Muscle of back (tissue), 13 donors: ENCODE measurements at places on chromosomes 7 and 10. TPM values are rescaled to one million over a fixed set of nuclear protein-coding genes. Genes with fewer than 3 reads are reported as not detected.

Gene SDK1
- polyA plus RNA-seq, result 6.0 TPM

Gene GRID1
- polyA plus RNA-seq, result 6.5 TPM

- DNase-seq, result no peak
Observed at GRCh38 chr10:63205421-63205820, 72.3 kb downstream of the NRBF2 start.

Gene HTR5A
- not detected for polyA plus RNA-seq

DNA sequence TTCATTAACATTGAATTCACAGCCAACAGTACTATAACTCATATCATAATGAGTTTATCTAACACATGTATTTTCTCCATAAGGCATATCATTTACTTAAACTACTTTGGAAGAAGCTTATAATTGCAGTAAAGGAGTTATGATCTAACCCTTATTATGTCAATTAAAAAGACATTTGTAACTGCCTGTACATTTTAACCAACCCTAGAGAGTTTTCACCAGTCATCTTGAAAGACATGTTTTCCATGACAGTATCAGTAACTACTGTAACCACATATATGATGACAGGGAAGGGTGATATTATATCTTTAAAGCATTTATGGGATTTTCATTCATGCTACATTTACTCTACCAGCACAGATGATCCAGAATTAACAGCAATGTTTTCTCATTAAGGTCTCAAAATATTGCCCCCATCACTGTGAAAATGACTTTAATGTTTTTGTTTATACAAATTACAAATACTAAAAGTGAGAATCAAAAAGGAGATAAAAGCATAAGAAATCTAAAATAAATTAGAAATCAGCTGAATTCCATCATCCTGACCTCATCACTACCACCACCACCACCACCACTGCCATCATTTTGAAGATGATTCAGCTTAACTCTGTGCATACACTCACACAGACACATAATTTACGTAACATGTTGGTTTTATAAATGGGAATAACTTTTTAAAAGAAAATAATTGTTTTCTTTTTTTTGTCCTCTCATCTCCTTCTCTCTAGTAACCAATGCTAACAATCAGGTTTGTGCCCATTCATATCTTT, 53.6 kb downstream of the MKLN1 start:
- DNase-seq, result no peak

DNA sequence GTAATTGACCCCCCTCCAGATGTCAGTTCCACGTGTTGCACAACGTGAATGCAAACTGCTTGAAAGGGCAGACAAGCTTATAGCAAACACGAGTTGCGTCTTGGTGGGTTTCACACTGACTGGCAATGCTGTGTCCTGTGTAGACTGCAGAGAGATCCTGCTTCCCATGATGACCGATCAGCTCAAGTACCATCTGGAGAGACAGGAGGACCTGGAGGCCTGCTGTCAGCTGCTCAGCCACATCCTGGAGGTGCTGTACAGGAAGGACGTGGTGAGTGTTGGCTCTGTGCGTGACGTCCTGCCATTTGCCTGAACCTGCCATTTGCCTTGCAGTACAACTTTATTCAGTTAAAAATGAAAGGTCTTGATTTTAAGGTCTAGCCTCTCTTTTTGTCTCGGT, 71.1 kb downstream of the INSYN2A start:
- DNase-seq, result no peak

DNA sequence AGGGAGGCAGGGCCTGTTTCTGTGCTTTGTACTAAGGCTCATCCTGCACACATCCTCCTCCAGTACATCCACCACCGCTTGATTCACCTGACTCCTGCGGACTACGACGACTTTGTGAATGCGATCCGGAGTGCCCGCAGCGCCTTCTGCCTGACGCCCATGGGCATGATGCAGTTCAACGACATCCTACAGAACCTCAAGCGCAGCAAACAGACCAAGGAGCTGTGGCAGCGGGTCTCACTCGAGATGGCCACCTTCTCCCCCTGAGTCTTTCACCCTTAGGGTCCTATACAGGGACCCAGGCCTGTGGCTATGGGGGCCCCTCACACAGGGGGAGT, 10.2 kb downstream of the NDST2 start:
- DNase-seq, result no peak

GRCh38 chr7:6306471-6306870, 34.0 kb upstream of the CYTH3 start:
- peak; percentile 40 for DNase-seq

Gene FOXI2
- polyA plus RNA-seq, result 0.20 TPM

Gene GDF2
- polyA plus RNA-seq, result not detected

DNA sequence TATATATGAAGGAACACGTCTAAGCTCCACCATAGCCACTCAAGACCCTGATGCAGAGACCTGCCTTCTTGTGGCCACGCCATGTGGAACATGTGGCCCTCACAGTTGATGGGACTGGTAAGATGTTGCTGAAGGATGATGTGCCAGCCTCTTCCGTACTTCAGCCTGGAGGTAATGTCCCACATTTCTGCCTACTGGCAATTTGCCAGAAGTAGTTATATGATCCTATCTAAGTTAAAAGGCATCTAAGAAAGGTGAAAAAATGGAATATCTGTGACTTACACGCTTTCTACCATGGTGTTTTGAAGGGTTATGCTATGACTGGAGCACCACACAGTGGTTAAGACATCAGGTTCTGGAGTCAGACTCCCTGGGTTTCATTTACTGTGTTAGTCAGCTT, 948.7 kb upstream of the GHITM start:
- no peak for DNase-seq

- no peak for DNase-seq
Observed at GRCh38 chr7:32075612-32076011, 5.4 kb upstream of the PDE1C start.

Gene TUBB8
- 0.33 TPM for polyA plus RNA-seq
